Cardiac muscle cell (in vitro differentiated cells and primary cell): ENCODE measurements at places on chromosomes 1 and 21. TPM values are rescaled to one million over a fixed set of nuclear protein-coding genes. Genes with fewer than 3 reads are reported as not detected.

HES3 gene
- not detected in 2 replicates for polyA plus RNA-seq

HSPB7 gene
- 1,782 and 2,165 TPM in 2 replicates for polyA plus RNA-seq

HCRTR1 gene
- not detected in 2 replicates for polyA plus RNA-seq

OR2T33 gene
- 0.17 TPM in 1 of 2 replicates, not detected in the other for polyA plus RNA-seq

PLD5 gene
- 0.06 and 0.21 TPM in 2 replicates for polyA plus RNA-seq

TPTE gene
- polyA plus RNA-seq = not detected in 2 replicates
